ENCODE measurements at places on chromosomes 7 and 10.

GRCh38 chr7:50795253-50795652, 12.6 kb upstream of the GRB10 start:
- no peak for DNase-seq

DNA sequence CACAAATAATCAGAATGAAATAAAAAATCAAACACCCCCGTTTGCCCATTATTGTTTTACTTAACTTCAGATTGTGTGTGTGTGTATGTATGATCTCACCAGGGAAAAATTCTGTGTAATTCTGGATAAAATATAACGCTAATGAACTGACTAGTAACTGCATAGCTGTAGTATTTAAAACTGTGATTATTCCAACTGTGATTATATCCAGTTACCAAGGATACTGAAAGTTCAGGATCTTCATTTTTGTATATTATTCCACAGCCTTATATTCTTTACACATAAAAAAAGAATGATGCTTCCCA, 2.9 kb downstream of the TWIST1 start:
- no peak for DNase-seq

- no peak for DNase-seq
Measured at GRCh38 chr7:52100-52499, 140.3 kb upstream of the FAM20C start.

DNA sequence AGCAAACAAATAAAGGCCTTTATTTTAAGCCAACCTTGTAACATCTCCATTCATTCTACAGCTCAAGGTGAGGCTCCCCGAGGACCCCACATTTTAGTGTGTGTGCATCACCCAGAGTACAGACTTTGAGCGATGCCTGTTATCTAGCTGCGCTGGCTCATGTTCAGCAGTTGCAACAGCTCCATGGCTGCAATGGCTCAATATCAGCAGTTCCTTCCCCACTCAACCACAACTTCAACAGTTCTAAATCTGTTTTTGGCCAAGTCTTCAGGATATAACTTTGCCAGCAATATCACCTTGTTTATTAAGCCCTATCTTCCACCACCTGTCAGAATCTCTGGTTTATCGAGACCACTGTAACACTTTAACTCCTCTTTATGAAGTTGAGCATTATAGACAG, 95.8 kb downstream of the WNT2 start:
- DNase-seq, result no peak

GRCh38 chr7:107370816-107371215, 99.0 kb upstream of the GPR22 start:
- DNase-seq, result no peak

DNA sequence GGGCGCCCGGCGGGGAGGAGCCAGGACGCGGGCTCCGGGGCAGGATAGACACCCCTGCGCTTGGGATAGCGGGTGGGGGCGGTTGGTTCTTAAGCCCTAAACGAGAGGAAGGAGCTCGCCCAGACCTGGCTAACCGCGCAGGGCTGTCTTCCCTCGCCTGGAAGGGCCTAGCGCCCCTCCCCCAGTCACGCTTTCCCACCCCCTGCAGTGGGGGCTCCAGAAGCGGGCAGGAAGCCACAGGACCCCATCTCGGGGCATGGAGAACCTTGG, 6.5 kb downstream of the SHH start:
- no peak for DNase-seq

DNA sequence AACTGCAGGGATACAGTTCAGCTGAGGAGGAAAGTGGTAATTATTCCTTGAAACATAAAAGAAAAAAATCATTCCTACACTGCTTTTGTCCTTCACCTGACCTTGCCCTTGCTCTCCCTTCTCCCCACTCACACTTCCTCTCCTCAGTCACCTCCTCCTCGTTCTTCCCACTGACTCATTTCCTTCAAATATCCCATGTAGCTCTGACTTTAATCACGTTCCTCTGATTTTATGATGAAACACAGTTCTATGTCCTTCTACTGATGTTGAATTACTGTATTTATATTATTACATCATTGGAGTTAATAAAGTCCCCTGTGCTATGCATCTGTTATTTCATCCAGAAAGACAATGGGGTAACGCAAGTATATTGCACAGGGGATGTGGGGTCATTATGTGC, 575.6 kb downstream of the POM121L12 start:
- DNase-seq, result no peak

DNA sequence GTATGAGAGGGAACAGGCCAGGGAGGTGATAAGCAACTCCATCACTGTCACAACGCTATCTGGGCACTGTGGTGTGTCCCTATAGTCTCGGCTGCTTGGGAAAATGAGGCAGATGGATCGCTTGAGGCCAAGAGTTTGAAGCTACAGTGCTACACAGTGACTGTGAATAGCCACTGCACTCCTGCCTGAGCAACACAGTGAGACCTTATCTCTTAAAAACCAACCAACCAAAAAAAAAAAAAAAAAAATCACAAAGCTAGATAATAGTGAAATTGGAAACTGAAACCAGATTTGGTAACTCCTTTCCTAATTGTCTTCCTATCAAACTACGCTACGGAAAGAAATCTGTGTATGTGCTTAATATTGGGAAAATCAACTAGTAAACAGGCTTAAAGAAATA, 14.1 kb downstream of the MICU1 start:
- DNase-seq, result no peak

GRCh38 chr7:139829025-139829774, at the start of gene TBXAS1:
Gene TBXAS1, plus strand, starts transcription at chr7:139829264. Its CDS starts 127 bp downstream, at chr7:139829391.
- DNase-seq, result no peak

DNA sequence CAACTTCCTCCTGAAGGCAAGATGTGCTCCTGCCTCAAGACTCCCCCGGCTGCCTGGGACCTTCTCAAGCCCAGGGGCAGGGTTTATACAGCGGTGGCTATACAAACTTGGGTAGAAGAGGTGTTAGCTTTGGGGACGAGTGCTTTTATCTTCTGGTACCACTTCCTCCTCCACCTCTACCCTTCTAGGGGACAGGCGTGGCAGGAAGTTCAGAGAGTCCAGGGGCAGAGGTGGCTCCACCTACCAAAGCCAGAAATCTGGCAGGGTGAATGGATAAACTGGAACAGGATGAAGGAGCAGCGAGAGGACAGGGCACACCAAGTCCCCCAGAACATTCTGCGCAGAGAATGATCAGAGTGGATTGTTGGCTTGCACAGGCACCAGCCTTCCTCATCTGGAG, 24.0 kb upstream of the TM9SF3 start:
- no peak for DNase-seq

GRCh38 chr10:60349426-60349825, 40.2 kb downstream of the ANK3 start:
- no peak for DNase-seq

- DNase-seq, result no peak
Measured at GRCh38 chr10:688312-689120, 952 bp downstream of the DIP2C start.

- no peak for DNase-seq
Measured at GRCh38 chr10:16919121-16919982, 102.1 kb upstream of the RSU1 start.

Measured in stimulated activated CD8-positive, alpha-beta memory T cell treated with anti-CD3 and anti-CD28 coated beads, Interleukin-15, amount 100 ng/mL, for 4 hours (primary cell).